Thoracic aorta (tissue), 2 donors: ENCODE measurements at places on chromosomes 3 and 15.

DNA sequence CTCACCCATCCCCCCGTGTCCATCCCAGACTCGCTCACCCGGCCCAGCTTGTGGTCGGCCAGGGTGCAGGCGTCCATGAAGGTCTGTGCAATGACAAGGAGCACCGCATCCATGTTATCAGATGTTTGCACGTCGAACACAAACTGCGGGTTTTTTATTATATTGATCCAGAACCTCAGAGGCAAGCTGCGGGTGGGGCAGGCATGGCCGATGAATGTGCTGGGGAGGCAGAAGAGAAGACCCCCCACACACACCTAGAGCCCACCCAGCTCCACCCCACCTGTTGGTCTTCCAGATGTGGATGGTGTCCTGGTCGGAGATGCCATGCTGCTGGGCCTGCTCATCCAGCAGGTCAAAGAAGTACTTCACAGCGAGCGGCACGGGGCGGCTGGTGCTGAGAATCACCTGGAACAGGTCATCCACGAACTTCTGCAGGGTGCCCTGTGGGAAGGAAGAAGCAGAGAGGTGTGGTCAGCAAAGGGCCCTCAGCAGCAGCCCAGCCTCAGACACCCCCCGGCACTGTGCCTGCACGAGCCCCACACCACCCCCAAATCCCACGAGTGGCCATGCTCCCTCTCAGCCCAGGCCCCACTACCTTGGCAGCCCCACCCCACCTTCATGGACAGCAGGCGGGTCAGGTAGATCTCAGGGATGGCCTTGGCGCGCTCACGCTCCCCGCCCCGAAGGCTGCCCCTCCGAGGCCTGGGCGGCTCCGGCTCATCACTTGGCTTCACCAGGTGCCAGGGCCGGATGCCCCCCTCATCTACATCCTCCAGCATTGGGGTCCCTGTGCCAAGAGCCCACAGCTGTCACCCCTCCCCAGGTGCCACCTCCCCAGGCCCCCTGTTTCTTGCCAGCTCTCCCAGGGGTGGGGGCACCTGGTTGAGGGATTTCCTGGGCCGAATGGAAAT is 20.3 kb downstream of the PLXNB1 start:
- peak; percentile 0 for DNase-seq

- DNase-seq = no peak
These were observed 19.8 kb upstream of the RBMS3 start for GRCh38 chr3:29261119-29261518.

DNA sequence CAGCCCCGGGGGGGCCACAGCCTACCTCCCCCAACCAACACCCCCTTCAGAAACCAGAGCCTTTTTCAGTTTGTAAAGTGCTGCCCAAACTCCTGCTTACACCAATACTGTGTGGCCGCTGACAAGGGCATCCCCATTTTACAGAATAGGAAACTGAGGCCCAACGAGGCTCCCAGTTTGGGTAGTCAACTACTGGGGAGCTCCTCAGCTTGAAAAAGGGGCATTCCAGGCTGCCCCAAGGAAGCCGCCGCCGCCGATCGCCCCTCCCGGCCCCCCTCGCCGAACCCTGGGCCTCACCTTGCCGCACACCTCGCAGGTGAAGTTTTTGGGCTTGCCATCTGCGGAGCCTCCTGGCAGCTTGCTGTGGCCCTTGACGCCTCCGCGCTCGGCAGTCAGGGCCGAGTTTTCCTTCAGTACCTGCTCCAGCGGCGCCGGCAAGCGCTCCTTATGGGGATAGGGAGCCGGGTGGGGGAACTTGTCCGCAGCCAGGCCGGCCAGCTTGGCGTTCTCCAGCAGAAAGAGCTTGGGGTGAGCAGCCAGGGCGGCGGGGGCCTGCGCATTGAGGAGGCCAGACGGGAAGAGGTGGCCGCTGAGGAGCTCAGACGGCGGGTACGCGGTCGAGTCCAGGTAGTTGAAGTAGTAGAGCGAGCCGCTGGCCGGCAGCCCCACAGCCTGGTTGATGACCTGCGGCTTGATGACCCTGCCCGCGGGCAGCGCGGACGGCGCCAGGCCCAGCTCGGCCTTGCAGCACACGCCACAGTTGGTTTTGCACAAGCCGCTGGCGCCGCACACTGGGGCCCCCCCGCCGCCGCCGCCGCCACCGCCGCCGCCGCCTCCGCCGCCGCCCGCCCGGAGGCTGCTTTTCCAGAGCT is 1.4 kb downstream of the FEZF2 start:
- DNase-seq = no peak

DNA sequence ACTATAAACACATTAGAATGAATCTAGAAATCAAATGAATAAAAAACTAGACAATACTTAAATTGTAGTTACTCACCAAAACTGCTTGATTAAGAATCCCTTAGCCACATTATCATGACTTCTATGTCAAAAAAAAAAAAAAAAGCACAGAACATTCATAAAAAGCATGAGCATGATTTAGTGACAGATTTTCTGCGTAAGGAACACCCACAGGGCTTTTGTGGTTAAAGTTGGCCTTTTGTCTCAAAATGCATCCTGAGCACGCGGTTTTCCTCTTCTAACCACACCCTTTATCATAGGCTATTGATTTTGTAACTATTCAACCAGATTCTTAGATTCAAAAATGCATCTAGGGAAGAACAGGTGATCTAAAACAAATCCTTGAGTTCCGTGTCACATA is 334.0 kb upstream of the NR2F2 start:
- no peak for DNase-seq

DNA sequence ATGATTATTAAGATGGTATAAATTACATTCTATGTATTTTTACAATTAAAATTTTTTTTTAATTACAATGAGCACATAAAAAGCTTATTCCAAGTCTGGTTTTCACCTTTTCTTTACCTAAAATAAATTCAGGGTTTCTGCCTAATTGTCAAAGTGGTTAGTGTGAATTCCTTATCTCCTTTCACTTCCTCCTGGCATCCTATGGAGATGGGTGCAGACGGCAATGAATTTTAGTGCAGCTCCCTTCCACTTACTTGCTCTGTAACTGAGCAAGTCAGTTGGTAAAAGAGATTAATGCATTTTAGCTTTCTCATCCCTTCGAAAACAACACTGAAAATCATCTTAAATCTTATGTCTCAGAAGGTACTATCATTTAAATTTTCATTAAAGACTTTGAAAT is 13.1 kb downstream of the HDGFL3 start:
- no peak for DNase-seq

DNA sequence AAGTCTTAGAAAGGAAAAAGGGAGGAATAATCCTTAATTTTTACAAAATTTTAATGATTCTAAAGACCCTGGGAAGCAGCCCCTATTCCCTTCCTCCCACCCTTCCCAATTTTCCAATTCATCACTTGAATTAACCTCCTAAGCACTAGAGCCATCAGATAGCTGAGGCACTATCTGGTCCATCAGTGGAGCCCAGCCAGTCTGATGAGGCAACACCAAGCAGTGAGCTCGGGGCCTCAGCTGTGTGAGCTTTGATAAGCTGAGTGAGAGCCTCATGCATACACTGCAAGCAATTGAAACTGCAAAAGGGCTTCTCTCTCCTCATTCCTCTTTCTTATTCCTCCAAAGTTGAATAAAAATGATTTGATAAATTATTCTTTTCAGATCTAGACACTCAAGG is 31.9 kb downstream of the TUSC7 start:
- DNase-seq = no peak
